Cerebellar cortex (tissue), 1 donor: ENCODE measurements at places on chromosomes 3 and 15.

DNA sequence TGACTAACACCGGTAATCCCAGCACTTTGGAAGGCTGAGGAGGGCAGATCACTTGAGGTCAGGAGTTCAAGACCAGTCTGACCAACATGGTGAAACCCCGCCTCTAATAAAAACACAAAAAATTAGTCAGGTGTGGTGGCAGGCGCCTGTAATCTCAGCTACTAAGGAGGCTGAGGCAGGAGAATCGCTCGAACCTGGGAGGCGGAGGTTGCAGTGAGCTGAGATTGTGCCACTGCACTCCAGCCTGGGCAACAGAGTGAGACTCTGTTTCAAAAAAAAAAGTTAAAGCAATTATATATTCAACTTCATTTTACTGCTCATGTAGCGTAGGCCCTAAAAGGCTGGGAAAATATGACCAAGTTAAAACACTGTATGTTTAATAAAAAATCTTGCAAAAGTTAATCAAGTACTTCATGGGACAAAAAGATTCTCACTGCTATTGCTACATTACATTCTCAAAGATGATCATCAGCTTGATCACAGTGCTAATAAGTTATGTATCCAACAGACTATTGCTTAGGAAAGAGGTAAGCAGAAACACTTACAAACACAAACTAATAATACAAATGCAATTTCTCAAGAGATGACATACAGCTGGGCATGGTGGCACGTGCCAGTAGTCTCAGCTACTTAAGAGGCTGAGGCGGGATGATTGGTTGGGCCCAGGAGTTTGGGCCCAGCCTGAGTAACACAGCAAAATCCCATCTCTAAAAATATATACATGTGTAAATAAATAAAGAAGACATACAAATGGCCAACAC, 2.7 kb downstream of the COPS2 start:
- DNase-seq: no peak

GRCh38 chr3:168684519-168684918, 588.8 kb upstream of the GOLIM4 start:
- no peak for DNase-seq

GRCh38 chr3:121073011-121073410, 165.0 kb downstream of the STXBP5L start:
- peak; percentile 19 for DNase-seq

GRCh38 chr3:132445817-132446216, 28.5 kb downstream of the DNAJC13 start:
- DNase-seq: no peak

DNA sequence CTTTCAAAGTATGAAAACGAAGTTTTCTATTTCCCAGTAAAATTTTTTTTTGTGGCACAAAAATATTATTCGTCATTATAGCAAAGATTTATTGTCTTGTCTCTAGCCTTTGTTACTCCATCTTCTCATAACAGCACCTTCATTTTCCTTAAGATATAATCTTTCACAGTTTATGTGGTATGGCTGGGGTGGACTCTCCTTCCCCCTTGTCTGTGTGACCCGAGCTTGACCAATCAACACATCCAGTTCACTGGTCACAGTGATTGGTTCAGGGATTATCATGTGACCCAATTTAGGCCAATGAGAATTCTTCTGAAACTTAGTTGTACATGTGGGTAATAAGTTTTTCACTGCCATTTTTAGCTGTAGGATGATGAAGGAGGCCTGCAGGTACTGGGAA, 71.2 kb upstream of the DCBLD2 start:
- no peak for DNase-seq

- DNase-seq: no peak
Measured at GRCh38 chr15:41873711-41874110, 20.1 kb downstream of the SPTBN5 start.

GRCh38 chr3:12393894-12394293, 90.4 kb upstream of the TSEN2 start:
- no peak for DNase-seq

DNA sequence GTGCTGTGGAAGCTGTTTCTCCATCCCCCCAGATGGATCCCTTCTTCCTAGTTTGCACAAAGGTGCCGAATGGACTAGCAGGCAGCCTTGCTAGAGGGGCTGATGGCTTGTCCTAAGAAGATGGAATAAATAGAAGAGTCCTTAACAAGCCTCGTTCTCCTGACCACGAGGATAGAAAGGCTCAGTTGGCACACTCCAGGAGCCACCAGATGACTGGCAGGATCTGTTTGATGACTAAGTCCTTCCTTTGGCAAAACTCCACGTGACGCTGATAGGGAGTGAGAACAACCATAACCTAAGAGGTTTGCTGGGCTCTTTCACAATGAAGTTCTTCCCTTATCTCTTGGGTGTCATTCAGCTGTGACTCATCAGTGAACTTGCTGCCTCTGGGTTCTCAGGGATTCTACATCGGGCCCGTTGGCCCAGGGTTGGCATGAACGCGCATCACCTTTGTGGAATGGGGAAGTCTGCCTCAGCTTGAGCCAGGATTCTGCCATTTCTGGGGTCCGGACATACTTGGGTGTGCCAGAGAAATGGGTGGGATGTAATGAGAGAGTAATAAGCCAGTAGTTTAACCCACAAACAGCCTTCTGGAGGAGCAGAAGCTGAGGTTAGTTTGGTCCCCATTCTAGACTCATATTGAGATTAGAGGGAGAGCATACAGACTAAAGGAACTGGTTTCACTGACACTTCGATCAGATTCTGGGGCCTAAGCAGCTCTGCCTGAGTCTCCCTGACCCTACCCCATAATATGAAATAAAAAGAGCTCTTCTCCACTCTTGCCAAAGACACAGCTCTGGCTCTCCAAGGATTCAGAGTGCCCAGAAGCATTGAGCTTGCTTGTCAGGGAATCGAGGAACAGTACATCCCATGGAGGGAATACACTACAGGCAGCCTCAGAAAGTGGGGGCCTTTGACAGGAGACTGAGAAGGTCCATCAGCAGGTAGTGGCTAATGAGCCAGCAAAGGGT, 2.0 kb upstream of the MELTF start:
- DNase-seq: peak; percentile 49

- DNase-seq: no peak
Measured at GRCh38 chr3:40118091-40118490, 191.4 kb upstream of the EIF1B start.

DNA sequence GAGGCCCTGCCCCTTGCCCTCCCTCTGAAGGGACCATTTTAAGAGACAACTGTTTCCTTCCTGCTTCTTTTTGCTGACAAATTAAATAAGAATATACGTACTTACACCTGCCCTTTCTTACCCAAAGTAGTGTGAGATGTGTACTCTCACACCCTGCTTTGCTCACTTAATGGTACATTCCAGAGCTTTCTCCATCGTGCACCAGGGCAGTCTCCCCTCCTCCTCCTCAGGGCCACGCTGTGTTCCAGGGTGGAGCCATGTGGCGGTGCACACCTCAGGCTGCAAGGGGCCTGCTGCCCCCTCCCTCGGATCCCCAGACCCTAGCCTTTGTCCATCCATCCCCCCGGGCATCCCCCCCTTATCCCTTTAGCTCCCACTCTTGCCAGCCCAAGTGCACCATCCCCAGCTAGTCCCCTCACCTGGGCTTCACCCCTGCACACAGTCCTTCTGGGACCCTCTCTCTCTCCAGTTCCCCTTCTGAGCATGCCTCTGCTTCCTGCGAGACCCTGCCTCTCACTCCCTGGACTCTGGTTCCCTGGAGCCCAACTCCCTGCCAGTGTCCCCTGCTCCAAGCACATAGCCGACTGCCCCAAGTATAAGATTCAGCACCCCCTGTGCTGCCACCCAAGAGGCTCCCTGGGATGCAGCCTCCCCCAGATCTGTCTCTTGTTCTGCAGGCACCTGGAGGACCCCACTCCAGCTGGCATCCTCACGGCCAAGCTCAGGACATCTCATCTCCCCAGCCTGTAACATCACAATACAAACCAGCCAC, 89.5 kb upstream of the IQSEC1 start:
- no peak for DNase-seq

- no peak for DNase-seq
Measured at GRCh38 chr3:163812006-163812405, 1266.3 kb downstream of the SI start.

- no peak for DNase-seq
Measured at GRCh38 chr15:87849181-87849580, 407.4 kb downstream of the NTRK3 start.

GRCh38 chr3:21620511-21621155, 130.4 kb downstream of the ZNF385D start:
- DNase-seq: no peak

DNA sequence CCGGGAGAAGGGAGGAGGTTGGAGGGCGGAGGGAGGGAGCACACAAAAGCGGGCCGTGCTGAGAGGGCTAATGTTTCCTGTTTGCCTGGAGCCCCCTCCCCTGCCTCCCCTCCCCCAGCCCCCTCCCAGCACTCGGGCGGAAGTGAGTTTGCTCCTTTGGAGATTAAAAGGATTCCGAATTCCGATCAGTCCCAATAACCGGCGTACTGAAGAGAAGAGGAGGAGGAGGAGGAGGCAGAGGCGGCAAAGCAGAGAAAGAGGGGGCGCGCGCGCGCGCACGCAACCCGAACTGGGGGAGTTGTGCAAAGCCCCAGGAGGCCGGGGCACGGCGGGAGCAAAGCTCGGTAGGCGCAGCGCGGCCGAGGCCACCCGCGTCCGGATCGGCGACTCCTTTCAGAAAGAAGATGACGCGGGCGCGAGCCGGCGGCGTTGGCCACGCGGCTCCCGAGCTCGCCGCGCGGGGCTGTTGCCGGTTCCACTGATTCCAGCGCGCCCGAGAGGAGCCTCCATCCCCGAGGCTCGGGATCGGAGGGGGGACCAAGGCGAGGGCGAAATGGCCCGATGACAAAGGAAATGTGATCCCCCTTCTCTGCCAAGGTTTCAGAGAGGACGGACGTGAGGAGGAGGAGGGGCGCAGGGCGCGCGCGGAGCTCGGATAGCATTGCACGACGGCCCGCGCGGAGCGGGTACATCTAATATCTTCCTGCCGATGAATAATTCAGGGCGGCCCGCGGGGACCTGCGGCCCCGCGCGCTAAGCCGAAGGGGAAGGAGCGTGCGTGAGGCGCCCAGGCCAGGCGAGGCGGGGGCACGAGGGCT, 1.1 kb upstream of the TRIM71 start:
- DNase-seq: peak; percentile 56

GRCh38 chr15:35852818-35853624, 307.1 kb upstream of the DPH6 start:
- DNase-seq: no peak

GRCh38 chr3:170802164-170803151, 67.5 kb downstream of the RPL22L1 start:
- DNase-seq: peak; percentile 3

DNA sequence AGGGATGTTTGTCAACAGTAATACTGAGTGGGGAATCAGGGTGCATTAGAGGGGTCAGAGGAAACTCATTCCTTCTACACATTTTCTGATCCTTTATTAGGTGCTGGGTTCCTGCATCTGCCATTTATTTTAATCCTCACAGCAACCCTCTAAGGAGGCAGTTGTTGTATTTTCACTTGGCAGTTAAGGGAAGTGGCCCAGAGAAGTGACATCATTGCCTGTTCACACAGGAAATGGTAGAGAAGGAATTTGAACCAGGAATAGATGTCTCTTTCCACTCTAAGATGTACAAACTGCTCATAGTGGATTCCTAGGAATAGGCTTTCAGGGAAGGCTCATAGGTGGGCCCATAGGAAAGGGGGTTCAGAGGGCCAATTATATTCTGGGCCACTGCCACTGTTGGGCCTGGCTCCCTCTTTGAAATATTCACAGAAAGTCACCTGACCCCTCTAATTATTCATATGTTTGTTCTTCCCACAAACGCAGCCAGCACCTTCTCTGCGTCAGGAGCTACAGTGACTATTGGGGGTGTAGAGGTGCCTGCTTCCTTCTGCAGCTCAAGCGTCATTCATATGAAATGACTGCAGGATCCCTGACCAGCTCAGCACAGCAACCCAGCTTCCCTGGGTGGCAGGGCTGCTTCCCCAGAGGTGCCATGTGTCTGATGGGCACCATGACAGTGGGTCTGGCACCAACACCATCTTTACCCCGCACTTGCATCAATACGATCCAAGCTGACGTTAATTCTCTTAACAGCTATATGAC, 163.9 kb upstream of the SMAD3 start:
- peak; percentile 44 for DNase-seq

DNA sequence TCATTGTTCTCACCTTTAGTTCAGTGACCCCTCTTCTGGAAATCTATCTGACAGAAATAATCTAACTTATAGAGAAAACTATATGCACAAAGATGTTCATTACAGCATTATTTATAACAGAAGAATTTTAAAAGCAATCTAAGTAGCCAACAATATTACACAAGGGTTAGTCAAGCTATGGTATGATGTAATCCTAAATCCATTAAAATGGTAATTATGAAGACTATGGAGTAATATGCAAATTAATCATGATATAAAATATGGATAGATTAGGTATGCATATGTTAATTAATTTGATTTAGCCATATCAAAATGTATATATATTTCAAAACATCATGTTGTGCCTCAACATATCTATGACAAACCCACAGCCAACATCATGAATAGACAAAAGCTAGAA, 17.7 kb upstream of the HERC1 start:
- no peak for DNase-seq

DNA sequence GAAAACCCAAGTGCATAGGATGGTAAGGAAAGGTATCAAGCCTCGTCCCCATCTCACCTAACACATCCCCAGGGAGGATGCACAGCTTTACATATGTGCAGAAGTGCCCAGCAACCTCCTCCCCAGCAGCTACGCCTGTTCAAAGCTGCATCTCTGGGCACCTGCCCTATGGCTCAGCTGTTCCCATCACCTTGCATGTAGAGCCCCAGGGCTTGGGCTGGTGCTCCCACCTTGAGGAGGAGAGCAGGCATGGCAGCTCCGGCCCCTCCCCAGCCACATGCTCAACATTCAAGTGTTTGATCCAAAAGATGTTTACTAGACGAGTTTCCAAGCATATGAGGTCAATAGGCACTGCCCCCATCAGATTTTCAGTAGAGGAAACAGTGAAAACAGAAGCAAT, 173.5 kb downstream of the ATP10A start:
- DNase-seq: no peak

- DNase-seq: no peak
Measured at GRCh38 chr3:89521328-89521727, 413.9 kb downstream of the EPHA3 start.

DNA sequence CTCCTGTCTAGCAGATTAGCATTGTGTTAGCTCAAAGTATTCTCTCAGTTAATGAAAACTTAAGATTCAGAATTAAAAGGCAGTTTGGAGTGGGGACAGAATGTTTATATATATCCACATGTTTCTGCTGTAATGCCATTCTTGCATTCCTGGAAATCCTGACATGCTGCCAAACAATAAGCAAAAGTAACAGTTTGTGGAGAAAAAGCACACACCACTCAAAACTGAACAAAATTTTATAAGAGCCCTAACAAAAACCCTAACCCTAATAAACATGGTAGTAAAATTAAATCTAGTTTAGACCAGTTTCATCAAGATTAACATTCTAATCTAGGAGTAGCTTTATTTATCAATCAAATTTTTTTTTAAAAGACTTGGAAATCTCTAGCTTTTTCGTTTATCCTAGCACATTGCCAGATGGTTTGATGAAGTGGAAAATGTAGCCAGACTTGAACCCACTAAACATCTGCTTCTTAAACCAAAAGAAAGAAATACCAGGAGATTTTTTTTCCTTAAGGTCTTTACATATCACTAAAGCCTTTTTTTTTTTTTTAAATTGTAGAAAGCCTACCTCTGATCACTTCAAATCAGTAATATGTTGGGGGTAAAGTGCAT, 3.7 kb downstream of the TCAIM start:
- no peak for DNase-seq
